ENCODE measurements at places on chromosomes 1 and 21.

DNA sequence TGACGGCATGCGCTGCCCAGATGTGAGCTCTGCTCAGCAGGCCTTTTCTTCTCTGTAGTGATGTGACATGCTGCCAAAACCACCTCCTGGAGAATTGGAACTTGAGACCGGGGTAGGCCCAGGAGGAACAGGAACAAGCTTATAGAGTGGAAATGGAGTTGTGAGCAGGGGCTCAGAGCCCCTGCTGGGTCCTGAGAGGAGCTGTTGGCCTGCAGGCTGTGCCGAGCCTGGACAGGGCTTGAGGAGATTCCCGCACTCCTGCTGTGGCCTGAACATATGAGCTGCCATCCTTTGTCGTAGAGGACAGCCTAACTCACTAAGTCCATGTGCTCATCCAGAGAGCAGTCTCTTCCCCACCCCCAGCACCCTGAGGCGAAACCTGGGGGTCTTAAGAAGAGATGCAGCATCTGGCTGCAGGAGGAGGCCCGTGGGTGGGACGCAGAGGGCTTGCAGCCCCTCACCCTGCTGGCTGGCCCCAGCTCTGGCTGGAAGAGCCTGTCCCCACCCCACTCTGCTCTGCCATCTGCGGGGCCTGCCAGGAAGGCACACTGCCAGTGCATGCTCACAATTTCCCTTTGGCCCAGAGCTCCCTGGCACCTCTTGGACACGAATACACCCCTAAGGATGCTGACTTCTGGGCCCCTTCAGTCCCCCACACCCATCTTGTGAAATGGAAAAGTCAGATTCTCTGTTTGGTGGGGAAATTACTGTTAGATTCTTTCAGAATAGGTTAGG is 42.5 kb downstream of the PTPRF start:
- DNase-seq: no peak

- DNase-seq: no peak
These were observed 16.2 kb downstream of the MASP2 start for GRCh38 chr1:11030865-11031264.

- no peak for DNase-seq
These were observed 18.5 kb downstream of the HFM1 start for GRCh38 chr1:91386109-91386508.

DNA sequence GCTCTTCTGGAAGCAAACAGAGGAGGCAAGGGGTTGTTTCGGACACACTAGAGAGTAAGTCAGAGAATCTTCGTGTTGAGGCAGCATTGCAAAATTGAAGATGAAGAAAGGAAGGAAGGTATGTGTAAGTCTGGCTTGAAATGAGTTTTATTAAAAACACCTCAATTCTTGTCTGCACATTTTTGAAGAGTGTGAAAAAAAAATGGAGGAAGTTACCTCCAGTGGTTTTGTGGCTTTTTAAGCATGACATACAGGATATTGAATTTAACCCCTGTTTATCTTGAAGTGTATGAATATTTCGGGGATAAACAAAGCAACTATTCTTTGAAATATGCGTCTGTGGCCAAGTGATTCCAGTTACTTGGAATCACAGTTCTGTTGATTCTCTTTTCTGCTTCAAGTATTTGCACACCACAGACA is 203.2 kb upstream of the SGIP1 start:
- DNase-seq: no peak

Data from activated T-helper 2 cell treated with anti-CD3 and anti-CD28 coated beads, Interferon-gamma antibody, Interleukin-2, Interleukin-4, amounts not matched to agents 10 μg/mL and 5 μg/mL and 100 μg/mL, durations not matched to agents 14 hours and 24 hours and 36 hours (primary cell).